Retina (tissue), 1 donor: ENCODE measurements at places on chromosomes 11 and 22.
A peak's percentile ranks its signal among the peaks of the same experiment; 100 is the strongest.

DNA sequence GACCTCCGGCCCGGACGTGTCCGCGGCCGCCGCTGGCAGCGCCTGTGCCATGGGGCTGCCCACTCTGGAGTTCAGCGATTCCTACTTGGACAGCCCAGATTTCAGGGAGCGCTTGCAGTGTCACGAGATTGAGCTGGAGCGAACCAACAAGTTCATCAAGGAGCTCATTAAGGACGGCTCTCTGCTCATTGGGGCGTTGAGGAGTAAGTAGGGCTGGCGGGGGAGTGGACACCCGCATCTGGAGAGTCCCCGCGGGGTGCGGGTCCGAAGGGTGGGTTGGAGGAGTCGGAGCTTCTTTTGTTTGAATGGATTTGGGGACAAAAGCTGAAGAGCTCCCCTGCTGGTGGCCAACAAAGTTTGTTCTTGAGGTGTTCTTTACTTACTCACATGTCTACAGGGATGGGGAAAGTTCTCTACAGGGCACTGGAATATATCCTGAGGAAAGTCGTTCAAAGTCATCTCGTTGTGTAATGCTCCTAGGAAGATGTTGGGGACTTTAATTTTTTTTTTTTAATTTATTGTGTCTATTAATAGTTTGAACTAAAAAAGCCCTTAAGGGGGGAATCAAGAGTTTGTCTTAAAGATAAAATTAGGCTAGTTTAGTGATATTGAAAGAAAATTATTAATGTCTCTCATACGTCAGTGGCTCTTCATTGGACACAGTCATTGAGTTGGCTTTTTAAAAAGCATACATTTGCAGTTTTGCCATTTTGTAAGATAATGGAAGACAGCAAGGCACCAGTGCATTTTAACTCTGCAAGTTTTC is 725 bp downstream of the ARHGAP42 start:
- peak; percentile 85 for DNase-seq

GRCh38 chr11:121117788-121118187 is 16.7 kb downstream of the TECTA start:
- DNase-seq: no peak

GRCh38 chr11:80512491-80512890 is 1071.7 kb upstream of the TENM4 start:
- DNase-seq: no peak

- DNase-seq: peak; percentile 31
These were observed 131.2 kb downstream of the VPREB1 start for GRCh38 chr22:22375576-22376351.

DNA sequence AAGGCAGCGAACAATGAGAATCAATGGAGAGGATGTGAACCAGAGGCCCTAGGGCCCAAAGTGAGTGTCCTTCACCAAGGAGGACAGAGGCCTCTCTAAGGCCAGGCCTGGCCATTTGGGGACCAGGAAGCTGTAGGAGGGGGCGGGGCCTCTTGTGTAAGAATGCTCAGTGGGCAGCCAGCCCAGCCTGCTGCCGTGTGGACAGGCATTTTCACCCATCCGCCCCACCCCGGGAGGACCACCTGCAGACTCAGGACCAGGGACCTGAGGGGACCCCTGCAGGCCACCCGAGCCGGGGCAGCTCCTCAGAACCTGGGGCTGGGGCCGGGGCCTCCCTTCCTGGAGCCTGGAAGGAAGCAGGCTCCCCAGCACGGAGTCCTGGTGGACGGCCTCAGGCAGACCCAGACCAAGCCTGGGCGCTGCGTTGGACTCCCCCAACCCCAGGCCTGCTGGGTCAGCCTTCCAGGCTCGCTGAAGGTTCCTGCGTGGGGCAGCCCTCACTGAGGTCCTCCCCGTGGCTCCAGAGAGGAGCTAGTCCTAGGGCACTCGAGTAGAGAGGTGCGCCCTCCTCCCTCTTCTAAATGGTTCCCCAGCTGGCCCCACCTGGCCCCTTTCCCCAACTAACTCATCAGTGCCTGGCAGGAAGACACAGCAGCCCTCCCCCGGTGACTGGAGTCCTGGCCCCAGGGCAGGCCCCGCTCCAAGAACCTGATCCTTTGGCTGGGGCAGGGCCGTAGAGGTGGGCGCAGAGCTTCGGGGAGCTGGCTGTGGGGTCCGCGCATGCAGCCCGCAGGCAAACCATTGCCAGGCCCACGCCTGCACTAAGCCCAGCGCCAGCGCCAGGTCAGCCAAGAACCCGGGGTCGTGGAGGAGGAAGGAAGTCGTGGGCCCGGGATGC is 1.5 kb upstream of the TRABD start:
- DNase-seq: peak; percentile 36
